HT-29 (cell line): ENCODE measurements at places on chromosomes 2 and 18. TPM values are rescaled to one million over a fixed set of nuclear protein-coding genes. Genes with fewer than 3 reads are reported as not detected.

WNT10A gene
- 14.9 and 18.7 TPM in 2 replicates for total RNA-seq

VWC2L gene
- total RNA-seq, result not detected in 2 replicates

CPS1 gene
- not detected in 2 replicates for total RNA-seq

CFAP65 gene
- not detected in 2 replicates for total RNA-seq

FNDC4 gene
- 0.26 TPM in 1 of 2 replicates, not detected in the other for total RNA-seq

ALPI gene
- not detected in 2 replicates for total RNA-seq

CYTIP gene
- 0.08 TPM in 1 of 2 replicates, not detected in the other for total RNA-seq

HOXD11 gene
- total RNA-seq, result not detected in 2 replicates

CABYR gene
- total RNA-seq, result 0.36 and 0.91 TPM in 2 replicates

PTPRM gene
- total RNA-seq, result 1.4 and 2.5 TPM in 2 replicates

ACVR1C gene
- total RNA-seq, result 0.03 TPM in 2 replicates

CREG2 gene
- not detected in 2 replicates for total RNA-seq

ACTG2 gene
- not detected in 2 replicates for total RNA-seq

C18orf32 gene
- total RNA-seq, result 7.1 and 9.8 TPM in 2 replicates

CRYGC gene
- not detected in 2 replicates for total RNA-seq

B3GNT7 gene
- 3.2 and 3.6 TPM in 2 replicates for total RNA-seq
